ENCODE measurements at places on chromosomes 4 and X.

DNA sequence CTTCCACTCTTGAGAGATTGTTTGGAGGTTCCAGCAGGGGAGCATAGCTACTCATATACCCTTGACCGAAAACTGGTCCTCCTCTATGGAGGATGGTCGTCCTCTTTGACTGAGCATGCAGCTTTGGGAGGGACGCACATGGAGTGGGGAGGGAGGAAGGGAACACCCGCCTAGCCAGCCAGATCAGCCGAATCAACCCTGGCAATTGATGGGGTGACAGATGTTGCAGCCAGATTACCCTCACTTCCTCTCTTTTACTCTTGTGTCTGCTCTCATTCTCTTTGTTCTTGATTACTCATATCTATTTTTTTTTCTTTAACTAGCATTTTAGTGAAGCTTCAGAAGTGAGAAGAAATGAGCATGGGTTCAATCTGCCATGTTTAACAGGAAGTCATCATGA is 19.6 kb downstream of the MGST2 start:
- DNase-seq = no peak

GRCh38 chr4:20311856-20312255 is 60.2 kb downstream of the SLIT2 start:
- DNase-seq = no peak

DNA sequence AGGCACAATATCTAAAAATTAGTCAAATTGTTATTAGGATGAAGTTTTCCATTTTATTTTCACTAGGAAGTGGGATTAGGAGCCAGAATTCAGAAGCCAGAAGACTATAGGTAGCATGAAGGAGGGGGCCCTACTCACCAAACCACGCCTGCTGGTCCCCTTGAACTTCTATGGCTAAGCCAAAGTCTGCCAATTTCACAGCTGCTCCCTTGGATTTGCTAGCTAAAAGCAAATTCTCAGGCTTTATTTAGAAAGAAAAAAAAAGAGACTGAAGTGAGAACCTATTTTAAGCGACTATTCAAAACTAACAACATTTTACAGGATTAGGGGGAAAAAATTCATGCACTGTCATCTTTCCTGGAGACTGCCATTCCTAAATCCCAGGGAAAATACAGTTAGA is 224.3 kb downstream of the CAMK2D start:
- DNase-seq = no peak

GRCh38 chr4:121693886-121694285 is 2.9 kb downstream of the ANXA5 start:
- DNase-seq = no peak

DNA sequence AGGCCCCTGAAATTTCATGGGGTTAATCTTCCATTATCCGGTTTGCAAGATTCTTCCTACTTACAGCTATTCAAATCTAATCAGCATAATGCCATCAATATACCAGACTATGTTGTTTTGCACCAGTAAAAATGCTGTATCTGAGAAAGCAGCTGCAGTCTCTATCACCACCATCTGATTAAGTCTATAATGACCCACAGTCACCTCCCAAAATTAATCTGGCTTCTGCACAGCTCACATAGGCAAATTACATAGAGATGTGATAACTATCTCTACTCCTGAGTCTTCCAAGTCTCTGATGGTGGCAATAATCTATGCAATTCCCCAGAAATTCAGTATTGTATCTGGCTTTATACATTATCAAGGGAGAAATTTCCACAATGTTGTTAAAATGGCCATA is 113.2 kb downstream of the STPG2 start:
- no peak for DNase-seq

GRCh38 chrX:152901816-152902501 is 4.1 kb downstream of the ZNF185 start:
- DNase-seq = no peak

DNA sequence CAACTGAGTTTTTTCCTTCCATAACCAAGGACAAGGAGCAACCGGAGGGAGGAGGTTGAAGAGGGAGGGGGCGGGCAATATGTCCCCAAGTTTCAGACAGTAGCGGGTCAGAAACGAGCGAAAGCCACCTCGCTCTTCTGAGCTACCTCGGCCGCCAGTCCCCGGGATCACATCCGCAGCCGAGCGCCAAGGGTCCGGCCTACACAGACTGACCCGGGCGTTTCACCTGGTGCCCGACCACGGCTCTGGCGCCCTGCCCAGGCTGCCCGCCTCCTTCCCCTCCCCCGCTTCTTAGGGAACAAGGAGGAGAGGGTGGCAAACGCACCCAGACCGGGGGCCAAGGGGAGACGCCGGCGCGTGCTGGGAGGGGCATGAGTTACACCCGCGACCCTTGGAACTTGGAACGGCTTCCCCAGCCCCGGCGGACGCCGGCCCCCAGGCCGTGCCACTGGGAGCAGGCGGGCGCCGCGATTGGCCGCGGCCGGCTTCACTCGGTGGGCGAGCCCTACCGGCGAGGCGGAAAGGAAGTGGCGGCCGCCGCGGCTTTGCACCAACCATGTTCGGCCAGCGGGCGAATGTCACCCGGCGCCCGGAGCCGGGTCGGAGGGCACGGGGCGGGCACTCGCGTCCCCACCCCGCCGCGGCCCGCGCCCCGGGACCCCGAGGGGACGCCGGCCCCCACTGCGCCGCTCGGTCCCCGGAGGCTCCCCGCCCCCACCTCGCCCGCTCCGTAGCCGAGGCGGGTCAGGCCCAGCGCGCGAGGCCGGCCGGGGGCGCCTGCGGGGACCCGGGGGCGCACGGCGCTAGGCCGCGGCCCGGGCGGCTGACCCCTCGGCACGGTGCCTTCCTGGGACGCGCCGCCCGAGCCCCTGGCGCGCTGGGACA is 1.5 kb downstream of the IRF2 start:
- no peak for DNase-seq

- no peak for DNase-seq
Measured at GRCh38 chr4:161829591-161829990, 334.2 kb downstream of the FSTL5 start.

GRCh38 chr4:143961075-143961474 is 55.7 kb upstream of the GYPE start:
- DNase-seq = no peak

DNA sequence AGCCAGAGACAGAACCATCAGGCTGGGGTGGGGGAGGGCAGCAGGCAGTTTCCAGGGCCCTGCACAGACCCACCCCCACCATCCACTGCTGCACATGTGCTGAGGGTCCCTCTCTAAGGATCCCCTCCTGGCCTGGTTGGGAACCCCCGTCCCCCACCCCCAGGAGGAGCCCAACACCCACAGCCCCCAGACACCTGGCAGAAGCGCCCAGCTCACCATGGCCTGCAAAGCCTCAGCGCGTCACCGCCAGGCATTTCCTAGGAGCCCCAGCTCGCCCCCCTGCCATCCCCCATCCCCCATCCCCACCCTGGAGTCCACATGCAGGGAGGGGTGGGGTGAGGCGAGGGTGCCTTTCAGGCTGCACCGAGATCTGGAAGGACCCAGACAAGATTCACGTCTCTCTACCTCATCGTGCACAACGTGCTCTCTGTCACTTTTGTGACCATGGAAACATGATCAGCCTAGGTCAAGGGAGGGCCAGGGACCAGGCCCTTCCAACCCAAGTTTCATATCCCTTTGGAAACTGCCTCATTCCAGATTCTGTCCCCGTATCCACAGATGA is 9.3 kb downstream of the MXD4 start:
- DNase-seq = no peak

- no peak for DNase-seq
Measured at GRCh38 chrX:112901869-112902725, 61.5 kb upstream of the AMOT start.

GRCh38 chrX:9902656-9903055 is 64.5 kb upstream of the CLDN34 start:
- no peak for DNase-seq

- DNase-seq = no peak
Measured at GRCh38 chr4:94363136-94363655, 20.6 kb upstream of the HPGDS start.

DNA sequence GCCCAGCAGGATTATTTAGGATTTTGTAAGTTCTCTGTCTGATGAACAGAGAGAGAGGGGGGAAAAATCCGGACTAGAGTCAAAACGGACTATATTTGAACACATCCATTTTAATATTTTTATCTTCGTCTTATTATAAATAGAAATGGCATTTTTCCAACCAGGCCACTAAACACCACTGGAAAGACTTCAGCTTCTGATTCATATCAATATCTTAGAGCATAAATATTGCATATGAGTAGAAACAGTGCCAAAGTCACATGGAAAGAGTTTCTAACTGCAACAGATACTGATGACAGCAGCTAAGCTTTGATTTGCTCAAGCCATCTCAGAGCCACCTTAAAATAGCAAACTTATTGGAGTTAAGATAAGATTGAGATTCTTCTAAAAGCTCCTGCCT is 456 bp downstream of the PPARGC1A start:
- DNase-seq = no peak

DNA sequence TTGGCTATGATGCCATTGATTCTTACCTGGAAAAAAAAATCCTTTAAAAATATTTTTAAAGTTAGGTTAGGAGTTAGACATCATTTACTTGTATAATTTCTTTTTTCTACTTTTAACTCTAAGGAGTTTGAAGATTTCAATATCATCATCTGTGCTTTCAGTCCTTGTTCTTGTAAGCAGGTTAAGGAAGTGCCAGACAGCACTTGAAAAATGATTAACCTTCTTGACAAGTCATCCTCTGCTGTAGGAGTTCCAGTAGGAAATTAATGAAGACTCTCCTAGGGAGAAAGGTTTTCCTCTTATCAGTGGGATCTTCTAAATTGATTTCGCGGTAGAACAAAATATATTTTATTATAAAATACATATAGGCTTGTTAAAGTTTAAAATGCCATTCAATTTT is 29.1 kb upstream of the ANAPC4 start:
- no peak for DNase-seq

DNA sequence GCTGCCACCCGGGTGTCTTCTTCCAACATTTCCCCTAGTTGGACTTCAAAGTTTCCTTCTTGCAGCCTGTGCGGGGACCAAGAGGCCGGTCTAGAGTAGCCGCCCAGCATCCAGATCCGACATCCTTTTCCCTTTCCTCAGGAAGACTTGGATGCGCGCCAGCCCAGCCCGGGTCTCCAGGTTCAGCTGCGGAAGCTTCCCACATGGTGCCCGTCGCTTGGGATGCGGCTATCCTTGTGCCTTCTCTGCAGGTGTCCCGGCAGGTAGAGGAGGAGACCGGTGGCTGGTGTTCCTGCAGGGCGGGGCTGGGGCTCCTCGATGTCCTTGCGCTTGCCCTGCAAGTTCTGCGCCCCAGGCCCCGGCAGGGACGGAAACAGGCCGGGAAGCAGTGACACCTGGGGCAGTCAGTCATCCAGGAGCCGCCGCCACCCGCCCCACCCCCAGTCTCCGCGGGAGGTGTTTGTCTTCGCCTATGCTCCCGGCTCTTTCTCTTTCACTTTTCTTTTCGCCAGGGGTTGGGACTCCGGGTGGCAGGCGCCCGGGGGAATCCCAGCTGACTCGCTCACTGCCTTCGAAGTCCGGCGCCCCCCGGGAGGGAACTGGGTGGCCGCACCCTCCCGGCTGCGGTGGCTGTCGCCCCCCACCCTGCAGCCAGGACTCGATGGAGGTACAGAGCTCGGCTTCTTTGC is at the start of gene IL15:
IL15 (plus strand) TSS at position 502 of the 689 bp plus-strand sequence. CDS start 82,882 bp downstream, outside the sequence.
- DNase-seq = no peak

- no peak for DNase-seq
Measured at GRCh38 chrX:37746218-37746941, 33.5 kb upstream of the CYBB start.

GRCh38 chrX:133698298-133698697 is 283.0 kb upstream of the GPC4 start:
- no peak for DNase-seq

DNA sequence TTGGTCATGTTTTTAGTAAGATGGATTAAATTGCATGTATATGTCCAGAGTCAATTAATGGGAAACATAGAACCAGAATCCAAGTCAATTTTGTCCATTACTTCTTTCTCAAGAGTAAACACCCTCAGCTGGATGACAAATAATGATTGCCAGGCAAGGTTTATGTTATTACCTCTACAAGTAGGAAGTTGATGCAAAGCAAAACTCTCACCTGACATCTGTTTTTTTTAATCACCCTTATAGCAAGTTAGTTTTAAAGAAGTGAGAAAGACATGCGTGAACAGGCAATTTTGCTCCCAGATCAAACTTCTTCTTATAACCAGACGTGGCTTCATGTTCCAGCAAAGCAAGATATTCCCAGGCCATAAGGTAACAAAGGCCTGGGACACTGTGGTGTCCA is 348.5 kb upstream of the FTHL17 start:
- no peak for DNase-seq

DNA sequence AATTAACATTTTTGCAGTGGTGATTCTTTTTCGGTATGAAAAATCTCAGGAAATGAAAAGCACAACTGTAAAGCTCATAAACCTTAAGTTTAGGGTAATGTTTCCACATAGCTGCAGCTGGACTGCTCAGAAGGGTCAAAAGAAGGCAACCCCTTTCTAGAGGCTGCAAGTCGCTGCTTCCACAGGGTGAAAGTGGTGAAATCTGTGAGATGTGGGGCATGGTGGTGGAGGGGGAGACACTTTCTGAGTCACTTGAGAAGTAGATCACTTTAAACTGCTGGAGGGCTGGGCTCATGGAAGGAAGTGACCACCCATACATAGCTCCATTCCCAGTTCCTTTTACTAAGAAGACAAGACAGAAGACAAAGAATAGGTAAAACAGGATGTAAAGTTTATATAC is 8.7 kb downstream of the SFRP2 start:
- DNase-seq = no peak

- no peak for DNase-seq
Measured at GRCh38 chr4:170339522-170339921, 249.8 kb upstream of the AADAT start.

DNA sequence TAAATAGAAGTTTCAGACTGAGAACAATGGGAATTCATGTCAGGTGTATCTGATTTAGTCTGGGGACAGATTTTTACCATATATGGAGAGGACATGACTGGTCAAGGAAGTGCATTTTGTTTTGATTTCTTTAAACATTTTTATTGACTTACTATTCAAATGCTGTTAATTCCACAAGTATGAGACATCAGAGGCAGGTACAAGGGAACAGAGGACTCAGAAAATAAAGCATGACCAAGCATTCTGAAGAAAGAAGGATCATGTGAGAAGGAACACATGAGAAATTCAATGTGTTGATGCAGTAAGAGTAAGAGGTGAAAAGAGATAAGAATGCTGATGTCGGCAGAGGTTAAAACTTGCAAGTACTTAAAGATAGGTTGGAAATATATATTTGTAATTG is 1452.6 kb downstream of the PCDH7 start:
- no peak for DNase-seq

DNA sequence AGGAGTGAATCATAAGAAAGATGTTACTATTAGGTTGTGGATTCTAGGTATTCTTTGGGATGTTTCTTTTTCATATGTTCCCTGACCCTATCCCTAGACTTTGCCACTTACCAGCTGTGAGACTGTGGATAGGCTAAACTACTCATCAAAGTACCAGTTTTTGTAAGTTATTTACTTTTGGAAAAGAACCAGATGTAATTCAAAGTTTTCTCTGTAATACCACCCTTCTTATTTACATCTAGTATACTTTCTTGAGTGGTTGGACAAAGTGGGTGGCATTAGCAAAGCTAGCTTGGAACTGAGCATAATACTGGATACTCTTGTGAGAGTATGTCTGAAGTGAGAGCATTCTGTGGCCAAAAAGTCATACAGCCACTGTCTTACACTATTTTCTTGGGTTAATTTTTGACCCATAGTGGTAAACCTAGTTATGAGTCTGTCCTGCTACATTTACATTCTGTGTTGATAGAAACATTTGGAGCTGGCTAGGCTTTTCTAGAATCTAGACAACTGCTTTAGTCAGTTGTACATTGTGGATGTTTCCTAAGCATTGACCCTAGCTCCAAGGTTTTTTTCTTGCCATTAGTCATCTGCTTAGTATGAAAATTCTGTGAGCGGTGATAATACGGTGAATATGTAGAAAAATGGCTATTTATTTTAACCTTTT is 41.7 kb downstream of the KDM6A start:
- no peak for DNase-seq

Data from D721Med (cell line).